NCI-H2029 treated with DMSO at 0.1 percent for 48 hours (cell line): ENCODE measurements at places on chromosomes 7 and 10.
A peak's percentile ranks its signal among the peaks of the same experiment; 100 is the strongest.

- DNase-seq, result no peak
Observed at GRCh38 chr7:22123139-22123538, 177.4 kb upstream of the CDCA7L start.

DNA sequence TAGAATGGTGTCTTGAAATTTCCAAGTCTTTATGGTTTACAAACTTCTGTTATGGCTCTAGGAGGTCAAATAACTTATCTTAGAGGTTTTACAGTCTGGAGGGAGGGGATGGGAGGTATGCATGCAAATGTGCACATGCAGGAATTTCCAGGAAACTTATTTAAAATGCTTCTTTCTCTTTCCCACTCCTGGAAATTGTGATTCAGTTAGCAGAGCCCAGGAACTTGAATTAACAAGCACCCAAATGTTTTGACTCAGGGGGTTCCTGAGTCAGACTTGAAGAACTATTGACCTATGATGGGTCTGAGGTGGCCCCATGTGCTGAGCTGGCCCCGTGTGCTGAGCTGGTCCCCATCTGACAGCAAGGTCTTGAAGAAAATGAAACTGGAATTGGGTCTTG is 669.4 kb downstream of the INHBA start:
- no peak for DNase-seq

DNA sequence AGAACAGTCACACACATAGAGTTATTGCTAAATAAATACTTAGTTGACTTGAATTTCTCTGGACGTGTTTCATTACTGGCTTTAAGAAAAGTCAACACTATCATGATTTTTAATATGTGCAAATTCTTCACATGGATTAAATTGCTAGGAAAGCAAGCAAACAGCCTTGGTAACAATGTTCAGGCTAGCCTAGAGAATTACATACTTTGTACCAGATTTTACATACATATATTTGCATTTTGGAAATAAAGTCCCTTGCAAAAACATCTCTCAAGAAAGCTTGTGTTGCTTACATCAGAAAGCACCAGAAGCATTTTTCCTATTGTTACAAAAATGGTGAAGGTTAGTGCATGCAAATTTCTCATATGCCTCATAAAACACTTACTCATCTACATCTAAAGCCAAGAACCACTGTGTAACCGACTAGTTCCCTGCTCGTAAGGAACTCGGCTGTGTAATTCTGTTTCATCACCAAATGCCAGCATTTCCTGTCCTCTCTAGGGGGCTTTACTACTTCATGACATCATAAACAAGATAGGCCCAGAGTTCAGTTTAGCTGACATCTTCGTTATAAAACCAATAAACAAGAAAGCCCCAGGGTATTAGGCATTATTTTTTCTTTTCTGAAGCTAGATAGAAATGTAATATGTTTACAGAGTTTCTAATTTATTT is 87.8 kb downstream of the CFAP58 start:
- DNase-seq, result no peak

GRCh38 chr7:106068538-106068961 is 43.6 kb downstream of the SYPL1 start:
- no peak for DNase-seq

- no peak for DNase-seq
Observed at GRCh38 chr10:103441206-103441605, 11.0 kb downstream of the CALHM2 start.

DNA sequence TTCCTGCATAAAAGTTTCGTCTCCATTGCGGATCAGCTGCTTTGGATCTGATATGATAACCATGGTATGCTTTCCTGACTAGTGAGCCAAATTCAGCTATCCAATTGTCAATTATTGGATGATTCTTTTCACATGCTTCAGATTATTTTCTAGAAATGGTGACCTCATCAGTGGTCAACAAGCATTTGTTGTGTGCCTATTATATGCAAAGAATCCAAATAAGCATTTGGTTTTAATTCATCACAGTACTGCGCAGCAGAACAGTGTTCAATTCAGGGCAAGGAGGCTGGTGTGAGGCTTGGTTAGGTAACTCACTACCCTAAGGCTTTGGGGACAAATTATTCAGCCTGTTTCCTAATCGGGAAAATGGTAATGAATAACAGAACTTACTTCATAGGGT is 200.5 kb downstream of the SKAP2 start:
- no peak for DNase-seq

- DNase-seq, result no peak
Observed at GRCh38 chr7:138919216-138919615, 62.0 kb downstream of the KIAA1549 start.

GRCh38 chr10:110701617-110701971 is 57.5 kb downstream of the RBM20 start:
- DNase-seq, result no peak

DNA sequence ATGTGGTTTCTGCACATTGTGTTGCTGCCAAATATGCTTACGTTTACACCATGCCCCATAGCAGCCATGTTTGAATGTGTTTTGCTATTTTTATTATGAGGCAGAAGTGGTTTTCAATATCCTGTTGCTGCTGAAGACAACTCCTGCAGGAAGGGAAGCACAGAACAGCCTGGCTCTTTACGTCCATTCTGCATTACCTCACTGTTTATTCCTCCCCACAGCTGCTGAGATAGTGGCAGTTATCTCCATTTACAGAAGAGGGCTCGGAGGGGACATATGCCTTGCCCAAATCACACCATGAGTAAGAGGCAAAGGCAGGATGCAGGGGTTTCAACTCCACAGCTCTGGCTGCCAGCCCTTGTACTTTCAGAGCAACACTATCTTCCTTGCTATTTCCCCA is 35.3 kb downstream of the PLPP4 start:
- no peak for DNase-seq

DNA sequence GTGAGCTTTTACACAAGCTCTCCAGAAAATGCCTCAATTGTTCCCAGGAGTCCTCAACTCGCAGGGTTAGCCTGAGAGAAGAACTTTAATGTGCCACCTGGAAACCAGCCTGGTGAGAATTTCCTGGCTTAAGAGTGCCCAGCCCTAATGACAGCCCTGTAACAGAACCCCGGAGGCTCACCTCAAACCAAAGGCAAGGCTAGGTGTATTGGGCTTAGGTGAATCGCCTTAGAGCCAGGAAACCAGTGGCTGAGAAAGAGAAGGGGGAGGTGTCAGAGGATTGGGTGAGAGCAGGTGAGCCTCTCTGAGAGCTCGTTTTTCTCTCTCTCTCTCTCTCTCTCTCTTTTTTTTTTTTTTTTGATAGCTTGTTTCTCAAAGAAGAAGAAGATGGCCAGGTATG is 7.3 kb downstream of the OCM2 start:
- DNase-seq, result peak; percentile 81

GRCh38 chr10:92242910-92243671 is 47.8 kb downstream of the CPEB3 start:
- DNase-seq, result peak; percentile 83

DNA sequence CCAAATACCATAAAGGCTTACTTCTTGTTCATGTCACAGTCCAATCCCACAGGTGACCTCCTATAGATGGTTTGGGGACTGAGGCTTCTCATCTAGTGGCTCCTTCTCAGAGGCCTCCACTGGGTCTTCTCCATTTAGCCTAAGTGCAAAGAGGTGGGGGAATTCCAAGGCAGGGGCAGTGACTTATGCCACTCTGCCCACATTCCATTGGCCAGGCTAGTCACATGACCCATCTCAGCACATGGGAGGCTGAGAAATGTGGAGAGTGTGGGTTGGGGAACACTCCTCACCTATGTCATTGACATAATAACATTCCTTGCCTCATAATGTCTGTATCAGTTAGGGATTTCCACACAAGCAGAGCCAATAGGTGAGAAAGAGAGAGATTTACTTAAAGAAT is 104.3 kb upstream of the PLXNA4 start:
- DNase-seq, result no peak

DNA sequence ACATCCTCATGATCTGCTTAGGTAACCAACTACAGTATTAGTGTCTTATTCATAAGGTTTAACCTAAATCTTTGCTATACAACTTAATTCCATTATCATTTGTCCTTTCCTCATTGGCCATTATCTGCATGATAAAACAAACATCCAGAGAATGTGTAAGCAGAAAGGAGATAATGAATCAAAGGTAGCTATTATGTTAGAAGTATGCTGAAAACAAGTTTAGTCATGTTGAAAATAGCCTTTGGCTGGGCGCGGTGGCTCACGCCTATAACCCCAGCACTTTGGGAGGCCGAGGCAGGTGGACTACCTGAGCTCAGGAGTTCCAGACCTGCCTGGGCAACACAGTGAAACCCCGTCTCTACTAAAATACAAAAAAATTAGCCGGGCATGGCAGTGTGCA is 78.2 kb downstream of the NT5C2 start:
- DNase-seq, result no peak

DNA sequence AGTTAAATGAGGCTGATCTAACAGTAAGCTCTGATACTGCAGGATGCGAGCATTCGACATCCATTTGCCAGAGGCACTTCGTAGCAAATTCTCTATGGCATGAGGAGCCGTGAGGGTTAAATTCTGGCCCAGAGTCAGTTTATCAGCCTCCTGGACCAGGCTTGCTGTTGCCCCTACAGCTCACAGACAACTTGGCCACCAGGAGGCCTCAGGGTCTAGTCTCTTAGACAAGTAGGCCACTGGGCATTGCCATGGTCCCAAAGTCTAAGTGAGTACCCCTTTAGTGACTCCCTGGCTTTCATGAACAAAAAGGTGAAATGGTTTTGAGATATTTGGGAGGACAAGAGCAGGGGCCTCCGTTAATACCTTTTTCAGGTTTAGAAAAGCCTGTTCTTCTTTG is 178.0 kb upstream of the MBL2 start:
- DNase-seq, result no peak

DNA sequence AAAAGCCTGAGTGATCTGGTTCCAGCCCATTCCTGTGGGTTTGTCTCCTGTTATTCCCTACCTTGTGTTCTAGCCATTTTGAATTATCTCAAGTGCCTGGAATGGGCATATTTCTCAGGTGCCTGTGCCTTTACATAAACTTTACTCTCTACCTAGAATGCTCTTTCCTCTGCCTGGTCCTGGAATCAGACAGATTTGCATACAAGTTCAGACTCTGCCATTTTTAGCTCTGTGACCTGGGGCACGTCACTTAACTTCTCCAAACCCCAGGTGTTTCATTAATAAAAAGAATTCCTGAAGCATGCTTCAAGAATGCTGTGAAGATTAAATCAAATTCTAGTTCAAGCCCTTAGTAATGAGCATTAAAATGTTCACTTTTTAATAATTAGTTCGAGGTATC is 7.8 kb downstream of the DCLRE1A start:
- DNase-seq, result no peak

GRCh38 chr10:35343739-35344138 is 7.4 kb downstream of the CCNY start:
- no peak for DNase-seq

- no peak for DNase-seq
Observed at GRCh38 chr10:58201704-58202103, 66.0 kb downstream of the IPMK start.

- peak; percentile 81 for DNase-seq
Observed at GRCh38 chr7:36408589-36408988, 18.9 kb downstream of the ANLN start.
